ENCODE measurements at places on chromosomes 2 and 18.
A peak's percentile ranks its signal among the peaks of the same experiment; 100 is the strongest.

DNA sequence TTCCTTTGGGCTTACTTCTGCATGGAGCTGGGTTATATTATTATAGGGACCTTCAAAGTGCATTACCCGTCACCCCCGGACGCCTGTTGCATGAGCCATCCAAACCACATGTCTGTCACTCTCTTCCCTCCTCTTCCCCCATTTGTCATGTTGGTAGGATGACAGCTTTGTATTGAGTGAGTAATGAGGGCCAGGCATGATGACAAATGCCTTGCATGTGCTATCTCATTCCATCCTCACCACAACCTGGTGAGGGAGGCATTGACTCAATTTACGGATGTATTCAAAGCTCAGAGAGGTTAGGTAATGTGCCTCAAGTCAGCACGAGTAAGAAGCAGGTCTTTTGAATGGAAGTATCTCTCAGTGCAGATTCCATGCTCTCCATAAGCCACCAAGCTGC is 510.5 kb upstream of the TNP1 start:
- no peak for DNase-seq

DNA sequence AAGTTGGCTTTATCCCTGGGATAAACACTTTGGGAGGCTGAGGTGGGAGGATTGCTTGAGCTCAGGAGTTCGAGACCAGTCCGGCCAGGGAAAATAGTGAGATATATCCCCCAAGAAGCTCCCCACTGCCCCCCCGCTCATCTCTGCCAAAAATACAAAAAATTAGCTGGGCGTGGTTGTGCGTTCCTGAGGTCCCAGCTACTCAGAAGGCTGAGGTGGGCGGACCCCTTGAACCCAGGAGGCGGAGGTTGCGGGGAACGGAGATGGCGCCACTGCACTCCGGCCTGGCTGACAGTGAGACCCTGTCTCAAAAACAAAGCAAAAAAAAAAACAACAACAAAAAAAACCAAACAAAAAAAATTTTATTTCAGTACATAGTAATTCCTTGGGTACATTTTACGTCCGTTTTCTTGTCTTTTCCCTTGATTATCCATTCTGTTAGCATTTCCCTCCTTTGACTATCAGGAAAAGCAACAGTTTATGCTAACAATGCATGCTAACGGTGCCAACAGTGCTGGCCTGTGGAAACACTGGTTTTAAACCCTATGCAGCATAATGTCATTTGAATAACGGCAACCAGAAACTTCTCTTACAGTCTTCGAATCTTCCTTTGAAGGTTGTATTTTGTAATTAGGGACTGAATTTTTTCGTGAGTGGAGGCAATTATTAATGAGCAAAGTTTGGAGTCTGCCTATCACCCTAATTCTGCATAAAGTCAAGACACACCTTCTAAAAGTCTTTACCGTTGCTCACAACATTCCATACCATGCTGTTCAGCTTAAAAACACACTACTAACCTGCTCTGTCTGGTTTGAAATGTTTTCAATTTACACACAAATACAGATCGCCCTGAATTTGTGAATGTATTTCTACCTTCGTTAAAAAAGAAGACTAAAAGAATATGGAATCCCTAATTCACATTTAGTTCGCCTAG is 721 bp upstream of the MIB1 start:
- no peak for DNase-seq

- no peak for DNase-seq
Observed at GRCh38 chr2:96437512-96437911, 67.6 kb downstream of the NEURL3 start.

GRCh38 chr2:64404002-64404731 is 49.8 kb upstream of the LGALSL start:
- peak; percentile 83 for DNase-seq

GRCh38 chr2:119914266-119914665 is 98.6 kb upstream of the EPB41L5 start:
- DNase-seq, result no peak

- DNase-seq, result no peak
Observed at GRCh38 chr2:232632904-232633412, 446 bp upstream of the EFHD1 start.

DNA sequence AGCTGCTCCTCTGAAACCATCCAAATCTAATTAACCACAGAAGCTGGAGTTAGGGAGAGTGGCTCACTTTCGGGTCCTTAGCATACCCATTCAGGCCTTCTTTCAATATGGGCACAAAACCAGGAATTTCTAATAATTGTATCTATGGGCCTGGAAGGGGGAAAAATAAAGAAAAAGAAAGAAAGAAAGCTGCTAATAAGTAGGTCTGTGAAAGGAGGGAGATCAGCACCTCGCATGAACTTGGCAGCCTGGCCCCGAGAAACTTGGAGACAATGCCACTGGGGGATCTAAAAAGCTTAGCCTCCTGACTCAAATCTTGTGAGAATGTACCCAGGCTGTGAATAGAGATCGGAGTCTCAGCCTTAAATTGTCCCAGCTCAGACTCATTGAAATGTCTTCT is 252.1 kb upstream of the SLC14A2 start:
- no peak for DNase-seq

- DNase-seq, result peak; percentile 84
Observed at GRCh38 chr2:237662671-237663093, 35.3 kb downstream of the LRRFIP1 start.

GRCh38 chr2:239274391-239275043 is 126.3 kb downstream of the HDAC4 start:
- DNase-seq, result no peak

DNA sequence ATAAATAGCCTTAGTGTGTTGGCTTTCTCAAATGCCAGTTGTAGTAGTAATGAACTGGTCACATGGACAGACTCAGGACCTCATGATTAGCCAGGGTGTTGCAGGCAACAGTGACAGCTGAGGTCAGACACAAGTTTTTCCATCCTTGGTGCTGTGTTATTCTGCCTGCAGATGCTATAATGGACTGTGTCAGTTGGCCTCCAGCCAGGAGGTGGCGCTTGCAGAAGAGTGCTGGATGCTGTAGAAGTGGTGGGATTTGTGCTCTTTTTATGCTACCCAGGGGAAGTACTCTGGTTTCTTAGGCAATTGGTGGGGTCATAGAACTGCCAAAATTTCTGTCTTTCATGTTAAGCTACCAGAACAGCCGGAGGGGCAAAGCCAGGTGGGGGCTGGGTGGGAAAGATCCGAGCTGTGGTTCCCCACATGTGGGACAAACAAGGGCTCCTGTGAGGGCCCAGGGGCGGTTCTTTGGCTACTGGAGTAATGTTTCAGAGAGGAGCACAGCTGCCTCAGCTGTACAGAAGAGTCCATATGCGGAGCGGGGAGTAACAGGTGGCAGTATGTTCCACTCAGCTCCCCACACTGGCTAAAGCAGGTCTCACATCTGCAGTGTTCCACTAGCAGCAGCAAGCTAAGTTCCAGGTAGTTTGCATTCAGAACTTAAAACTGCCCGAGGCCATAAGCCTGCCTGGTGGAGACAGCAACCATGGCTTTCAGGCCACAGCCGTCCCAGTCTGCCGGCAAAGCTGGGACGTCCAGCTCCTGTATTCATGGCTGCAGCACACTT is 104.4 kb downstream of the GULP1 start:
- no peak for DNase-seq

DNA sequence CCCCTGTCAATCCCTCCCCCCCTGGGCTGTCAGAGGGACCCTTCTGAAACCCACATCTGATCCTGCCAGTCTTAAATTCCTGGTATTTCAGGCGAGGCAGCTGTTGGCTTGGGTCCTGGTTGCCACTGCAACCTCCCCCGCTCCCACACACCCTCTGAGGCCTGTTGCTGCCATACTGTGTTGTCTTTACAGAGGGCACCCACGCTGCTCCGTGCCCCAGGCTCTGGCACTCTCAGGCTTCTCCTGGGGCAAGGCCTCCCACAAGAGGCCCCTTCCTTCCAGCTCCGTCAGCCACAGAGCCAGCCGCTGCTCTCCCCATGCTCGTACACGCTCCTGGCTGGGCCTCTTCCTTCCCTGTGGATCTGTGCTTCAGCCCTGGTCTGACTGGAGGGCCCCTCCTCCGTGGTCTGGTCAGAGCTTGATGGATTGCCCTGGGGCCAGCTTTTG is 8.6 kb downstream of the CABLES1 start:
- no peak for DNase-seq

- DNase-seq, result no peak
Observed at GRCh38 chr2:1754461-1755170, 10.3 kb upstream of the PXDN start.

DNA sequence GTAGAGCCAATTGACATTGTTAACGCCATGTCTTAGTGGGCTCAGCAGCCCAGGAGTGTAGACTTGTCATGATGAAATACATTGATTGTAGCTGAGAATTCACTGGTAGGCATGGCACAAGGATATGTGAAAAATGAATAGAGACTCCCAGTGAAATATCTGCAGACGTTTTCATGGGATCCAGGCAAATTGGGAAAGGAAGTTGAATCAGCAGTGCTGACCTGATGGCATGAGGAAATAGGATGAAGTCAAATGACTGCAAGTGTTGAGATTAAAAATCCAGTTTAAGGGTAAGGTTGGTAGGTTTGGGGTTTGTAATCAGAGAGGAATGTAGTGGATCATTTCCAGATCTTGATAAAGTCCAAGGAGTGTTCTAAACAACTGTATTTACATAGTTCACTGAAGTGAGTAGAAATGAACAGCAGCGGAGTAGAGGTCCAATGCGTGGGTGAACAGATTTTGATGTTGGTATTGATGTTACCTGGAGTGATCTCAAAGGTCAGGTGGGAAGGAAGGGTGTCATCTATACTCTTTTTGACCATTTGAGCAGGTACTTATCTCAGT is 24.6 kb downstream of the INSIG2 start:
- DNase-seq, result no peak

DNA sequence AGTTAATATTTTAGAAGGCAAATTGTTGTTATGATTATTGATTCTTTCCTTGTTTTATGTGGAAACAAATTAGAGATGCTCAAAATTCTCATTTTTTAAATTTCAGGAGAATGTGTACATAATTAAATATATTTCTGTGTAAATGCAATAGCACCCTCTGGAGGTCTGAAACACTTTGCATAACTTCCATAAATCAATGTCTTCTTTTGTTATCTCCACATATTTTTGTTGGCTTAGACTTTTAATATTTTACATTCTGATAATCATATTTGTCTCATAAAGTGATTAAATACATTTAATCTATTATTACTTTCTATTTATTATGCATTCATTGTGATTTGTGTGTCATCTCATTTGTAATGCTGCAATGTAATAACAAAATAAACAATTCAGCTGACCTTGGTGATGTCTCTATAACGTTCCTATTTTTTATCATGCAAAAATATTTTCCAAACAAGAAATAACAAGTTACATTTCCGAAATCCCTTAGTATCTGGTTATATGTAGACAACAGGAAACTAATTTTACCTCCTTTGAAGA is 201.8 kb upstream of the GALNT5 start:
- no peak for DNase-seq

GRCh38 chr18:59633317-59633716 is 63.9 kb downstream of the CCBE1 start:
- no peak for DNase-seq
